ENCODE measurements at places on chromosomes 5 and 9.
A peak's percentile ranks its signal among the peaks of the same experiment; 100 is the strongest.

GRCh38 chr9:27836661-27837401 is 263.6 kb upstream of the C9orf72 start:
- DNase-seq = no peak

GRCh38 chr5:7096294-7096693 is 299.6 kb upstream of the ADCY2 start:
- DNase-seq = no peak

DNA sequence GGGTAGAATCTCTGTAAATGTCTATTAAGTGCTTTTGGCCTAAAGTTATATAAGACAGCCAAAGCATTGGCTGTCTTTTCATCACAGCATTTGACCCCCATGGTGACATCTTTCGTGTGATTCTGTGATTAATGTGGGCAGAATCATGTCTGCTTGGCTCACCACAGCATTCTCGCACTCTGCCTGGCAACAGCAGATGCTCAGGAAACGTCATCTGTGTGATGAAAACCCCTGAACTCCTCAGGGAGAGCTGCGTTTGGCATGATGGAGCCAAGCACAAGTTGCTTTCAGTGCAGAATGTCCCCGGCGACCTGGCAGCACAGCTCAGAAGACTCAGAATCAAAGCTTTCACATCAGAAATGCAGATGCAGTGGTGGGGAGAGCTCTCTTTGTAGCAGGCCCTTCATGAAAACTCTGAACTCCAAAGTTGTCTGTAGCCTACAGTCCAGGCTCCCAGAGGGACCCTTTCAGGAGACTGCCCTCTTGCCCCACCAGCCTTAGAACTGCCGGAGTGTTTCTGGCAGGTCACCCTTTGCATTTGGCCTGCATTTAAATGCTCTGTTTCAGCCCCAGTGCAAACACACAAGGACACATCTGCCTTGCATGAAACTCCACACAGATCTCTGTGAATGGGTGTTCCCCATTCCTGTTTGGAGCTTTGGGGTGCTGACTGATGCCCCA is 155.6 kb upstream of the PANK3 start:
- DNase-seq = no peak

DNA sequence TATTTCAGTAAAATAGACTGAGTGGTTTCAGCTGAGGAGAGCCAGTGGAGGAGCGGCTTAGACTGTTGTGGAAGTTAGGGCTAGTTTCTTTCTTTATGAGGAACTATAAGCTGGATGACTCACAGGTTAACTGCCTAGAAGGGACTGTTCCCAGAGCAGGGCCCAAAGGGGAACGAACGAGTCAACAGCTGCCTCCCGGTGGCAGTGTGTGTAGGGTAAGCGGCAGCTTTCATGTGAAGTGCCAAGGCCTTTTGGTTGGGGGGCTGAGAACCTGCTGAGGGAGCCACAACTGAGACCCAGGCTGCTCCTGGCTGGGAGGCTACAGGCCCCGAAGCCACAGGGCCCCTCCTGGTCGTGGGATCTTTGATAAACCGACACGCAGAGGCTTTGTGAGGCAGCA is 7.0 kb downstream of the SQSTM1 start:
- DNase-seq = peak; percentile 90

DNA sequence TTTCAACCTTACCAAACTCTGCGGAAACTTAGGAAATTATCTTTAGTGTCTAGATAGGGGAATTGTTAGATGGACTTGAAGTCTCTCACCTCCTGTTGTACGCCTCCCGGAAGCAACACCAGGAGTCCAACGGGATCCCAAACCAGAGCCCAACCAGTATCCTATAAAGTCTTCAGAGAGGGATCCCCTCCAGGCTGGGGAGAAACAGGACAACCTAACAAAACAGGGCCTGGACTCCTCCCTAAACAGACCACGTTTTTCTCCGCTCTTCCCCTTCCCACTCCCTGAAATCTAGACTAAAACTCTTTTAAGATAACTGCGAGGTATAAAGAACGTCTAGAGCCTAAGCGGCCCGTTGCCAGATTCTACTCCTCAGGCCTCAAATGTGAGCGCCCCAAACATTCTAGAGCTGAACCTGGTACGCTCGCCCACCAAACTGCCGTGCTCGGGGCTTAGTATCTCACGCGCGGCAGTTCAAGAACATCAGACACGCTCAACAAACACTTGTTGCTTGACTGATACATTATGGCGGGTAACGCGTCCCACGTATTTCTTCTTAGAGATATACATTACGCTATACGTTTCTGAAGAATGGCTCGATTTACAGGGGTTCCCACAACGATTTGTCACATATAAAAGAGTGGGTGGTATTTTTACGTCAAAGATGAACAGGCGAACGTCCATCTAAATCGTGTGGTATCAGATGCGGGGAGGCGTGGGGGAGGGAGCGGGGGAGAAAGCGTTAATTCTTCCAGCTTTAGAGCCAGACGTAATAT is 663 bp upstream of the SMIM27 start:
- DNase-seq = peak; percentile 32

DNA sequence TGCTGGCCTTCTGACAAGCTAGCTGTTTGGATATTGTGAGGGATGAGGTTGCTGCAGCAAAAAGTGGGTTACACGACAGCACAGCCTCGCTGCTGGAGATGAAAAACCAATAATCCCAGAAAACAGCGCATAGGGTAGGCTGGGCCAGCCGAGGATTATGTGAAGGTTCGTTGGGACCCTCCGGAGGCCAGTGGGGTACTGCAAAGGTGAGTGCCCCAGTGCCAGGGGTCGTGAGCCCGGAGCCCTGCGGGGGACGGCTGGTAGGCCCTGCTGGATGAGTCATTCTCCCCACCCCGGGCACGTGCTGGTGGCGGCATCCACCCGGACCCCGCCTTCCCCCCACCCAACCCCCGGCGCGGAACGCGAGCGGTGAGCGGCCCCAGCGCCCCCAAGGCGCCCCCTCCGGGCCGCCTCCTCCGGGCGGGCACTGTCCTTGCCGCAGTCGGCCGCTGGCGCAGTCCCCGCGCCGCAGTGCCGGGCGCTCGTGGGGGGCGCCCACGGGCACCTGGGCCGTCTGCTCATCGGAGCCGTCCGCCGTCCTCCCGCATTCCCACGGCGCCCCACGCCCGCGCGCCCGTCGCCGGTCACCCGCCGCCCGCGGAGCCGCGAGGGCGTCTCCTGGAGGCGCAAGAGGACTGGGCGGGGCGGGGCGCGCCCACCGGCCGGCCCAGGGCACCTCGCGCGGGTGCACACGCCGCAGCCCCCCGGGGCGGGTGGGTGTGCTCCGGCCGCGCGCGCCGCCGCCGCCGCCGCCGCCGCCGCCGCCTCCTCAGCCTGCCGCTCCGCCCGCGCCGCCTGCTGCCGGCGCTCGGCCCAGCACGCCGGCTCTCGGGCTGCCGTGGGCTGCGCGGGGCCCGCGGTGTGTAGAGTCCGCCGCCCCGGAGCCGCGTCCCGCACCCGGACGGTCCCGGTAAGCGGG is at the start of gene PHF24:
TSS of gene PHF24 (plus strand) at position 794 of the 919 bp plus-strand sequence. CDS start 13,014 bp downstream, outside the sequence.
- no peak for DNase-seq

DNA sequence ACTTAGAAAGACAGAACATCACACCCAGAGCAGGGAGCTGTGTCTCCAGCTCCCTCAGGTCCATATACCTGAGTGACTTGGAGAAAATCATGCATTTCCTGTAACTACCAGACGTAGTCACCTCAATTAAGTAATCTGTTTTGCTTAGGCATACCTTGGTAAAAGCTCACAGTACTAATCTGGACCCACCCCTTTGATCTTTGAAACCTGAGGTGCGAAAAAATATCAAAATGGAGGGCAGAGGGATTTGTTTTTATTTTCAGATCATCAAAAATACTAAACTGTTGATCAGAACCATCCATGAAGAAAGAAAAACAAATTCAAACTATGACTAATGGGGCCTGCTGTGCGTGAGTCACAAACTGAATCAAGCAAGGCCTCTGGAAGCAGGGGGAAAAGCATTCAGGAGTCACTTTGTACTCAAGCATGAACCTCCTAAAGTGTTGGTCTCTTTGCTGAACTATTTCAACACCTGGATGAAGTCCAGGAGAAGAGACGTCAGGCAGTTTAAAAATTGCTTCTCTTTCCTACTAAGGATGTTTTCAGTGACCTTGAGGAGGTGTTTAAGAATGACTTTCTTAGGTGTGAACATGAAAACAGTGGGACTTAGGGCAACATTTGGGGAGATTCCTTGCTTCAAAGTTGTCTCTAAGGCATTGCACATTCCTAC is 76.3 kb downstream of the MUSK start:
- DNase-seq = no peak

GRCh38 chr5:158099571-158100105 is 240.7 kb upstream of the CLINT1 start:
- no peak for DNase-seq

GRCh38 chr5:27708534-27708933 is 670.1 kb upstream of the CDH9 start:
- no peak for DNase-seq

DNA sequence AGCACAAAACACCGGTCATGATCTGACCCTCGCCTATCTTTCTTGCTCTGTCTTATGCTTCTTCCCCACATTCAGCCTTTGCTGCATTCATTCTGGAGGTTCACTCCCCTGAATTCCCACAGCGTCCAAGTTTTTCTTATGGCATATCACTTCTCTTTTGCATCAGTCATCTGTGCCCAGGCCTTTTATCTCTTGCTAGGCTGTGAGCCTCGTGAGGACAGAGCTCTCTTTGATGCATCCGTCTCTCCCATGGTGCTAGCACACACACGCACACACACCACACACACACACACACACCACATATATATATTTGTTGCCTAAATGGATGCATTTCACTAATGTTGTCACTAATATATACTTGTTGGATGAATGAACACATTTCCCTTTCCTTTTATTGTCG is 45.8 kb upstream of the ATG10 start:
- DNase-seq = no peak

DNA sequence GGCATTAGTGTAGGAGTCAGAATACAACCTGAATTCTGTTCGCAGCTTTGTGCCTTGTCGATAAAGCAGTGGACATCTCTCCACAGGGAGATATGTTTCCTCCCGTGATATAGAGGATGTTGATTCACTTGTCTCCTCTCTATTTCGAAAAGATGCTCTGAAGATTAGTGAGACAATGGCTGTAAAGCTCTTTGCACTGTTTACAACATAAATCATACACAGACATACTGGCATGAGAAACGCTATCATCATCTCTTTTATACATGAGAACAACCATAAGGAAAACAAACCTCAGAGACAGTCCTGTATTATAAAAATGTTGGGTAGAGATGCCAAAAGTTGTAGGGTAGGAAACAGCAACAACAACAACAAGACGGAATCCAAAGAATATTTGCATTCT is 507.4 kb downstream of the RAB3C start:
- no peak for DNase-seq

GRCh38 chr9:20726144-20726543 is 42.1 kb downstream of the FOCAD start:
- no peak for DNase-seq

DNA sequence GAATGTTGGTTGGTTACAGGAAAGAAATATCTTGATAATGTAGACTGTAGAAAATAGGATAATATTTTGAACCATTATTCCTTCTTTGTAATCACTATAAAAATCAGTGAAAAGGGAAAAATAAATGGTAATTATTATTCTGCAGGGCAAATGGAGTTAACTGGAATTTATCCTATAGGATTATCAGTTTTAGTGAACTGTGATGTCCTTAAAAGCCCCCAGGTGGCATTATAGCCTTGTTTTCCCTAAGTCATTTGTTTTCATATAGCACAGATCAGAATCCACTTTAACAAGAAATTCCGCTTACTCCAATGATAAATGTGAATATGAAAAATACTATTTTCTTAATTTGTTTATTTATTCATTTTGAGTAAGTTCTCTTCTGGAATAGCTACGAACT is 26.2 kb upstream of the WDR41 start:
- DNase-seq = no peak

GRCh38 chr5:179698935-179699615 is at the start of gene CANX:
Gene CANX, plus strand, starts transcription at chr5:179698967. Its CDS starts 6,715 bp downstream, at chr5:179705682.
- no peak for DNase-seq

DNA sequence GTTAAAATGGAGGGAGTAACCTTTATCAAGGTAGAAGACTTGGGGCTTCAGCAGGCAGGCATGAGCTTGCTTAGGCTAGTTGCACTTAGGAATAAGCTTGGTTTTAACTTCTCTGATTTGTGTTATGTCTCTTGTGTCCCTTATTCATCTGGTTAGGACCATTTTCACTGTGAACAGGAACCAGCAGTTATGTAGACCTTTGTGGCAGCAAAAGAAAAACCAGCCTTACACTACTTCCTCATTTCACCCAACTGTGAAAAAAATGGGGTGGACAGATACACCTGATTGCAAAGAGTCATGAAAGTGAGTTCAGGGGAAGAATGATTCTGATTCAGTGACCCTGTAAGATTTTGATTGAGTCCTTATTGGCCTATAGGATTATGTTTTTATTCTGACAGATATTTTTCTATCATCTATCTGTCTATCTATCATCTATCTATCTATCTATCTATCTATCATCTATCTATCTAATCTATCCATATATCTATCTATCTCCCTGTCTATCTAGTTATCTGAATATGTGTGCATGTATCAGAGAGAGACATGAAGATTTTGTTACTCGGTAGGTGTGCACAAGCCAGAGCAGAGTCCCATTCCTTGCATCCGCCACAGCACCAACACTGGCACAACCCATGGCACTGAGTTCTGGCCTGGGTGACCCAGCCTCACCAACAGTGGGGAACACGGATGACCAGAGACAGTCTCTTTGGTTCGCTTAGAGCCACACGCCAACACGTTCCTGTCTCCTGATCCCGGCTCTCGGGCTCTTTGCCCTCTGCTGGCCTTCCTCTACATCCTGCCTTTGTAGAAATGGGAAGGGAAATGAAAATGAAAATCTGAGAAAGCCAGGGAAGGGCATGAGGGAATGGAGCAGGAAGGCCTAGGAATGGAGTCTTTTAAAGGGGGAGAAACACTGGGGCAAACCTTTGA is 1.3 kb upstream of the ZNF366 start:
- DNase-seq = peak; percentile 31

DNA sequence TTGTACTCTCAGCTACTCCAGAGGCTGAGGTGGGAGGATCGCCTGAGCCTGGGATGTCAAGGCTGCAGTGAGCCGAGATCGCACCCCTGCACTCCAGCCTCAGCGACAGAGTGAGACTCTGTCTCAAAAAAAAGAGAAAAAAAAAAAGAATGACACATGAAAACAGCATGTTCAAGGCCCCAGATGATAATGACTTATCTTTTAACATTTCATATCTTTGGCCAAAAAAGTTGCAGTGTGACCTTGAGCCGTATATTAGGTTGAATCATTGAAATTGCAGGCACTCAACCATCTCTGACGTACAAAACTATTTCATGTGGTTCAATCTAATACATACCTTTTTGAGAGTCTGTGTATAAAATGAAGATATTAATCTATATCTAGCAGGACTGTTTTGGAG is 79.1 kb upstream of the CPEB4 start:
- DNase-seq = no peak

DNA sequence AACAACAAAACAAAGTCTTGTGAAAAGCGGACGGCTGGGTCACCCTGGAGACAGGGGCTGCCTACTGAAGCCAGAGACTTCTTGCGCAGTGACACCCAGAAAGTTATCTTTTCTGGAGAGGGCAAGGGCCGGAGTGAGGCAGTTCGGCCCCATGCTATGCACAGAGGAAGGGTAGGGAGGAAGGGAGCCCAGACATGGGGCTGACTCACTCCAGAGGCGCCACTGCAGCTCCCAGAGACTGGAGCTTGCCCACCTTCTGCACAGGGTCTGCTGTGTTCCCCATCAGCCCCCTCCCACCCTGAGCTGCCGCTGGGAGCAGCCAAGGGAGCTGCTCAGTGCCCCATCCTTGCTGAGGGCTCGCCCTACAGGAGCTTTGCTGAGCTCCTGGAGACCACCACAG is 13.3 kb downstream of the SLC6A3 start:
- DNase-seq = no peak

GRCh38 chr9:123631862-123632261 is 275.9 kb downstream of the CRB2 start:
- no peak for DNase-seq
